ENCODE measurements at places on chromosomes 12 and 14. TPM values are rescaled to one million over a fixed set of nuclear protein-coding genes. Genes with fewer than 3 reads are reported as not detected.

- no peak for DNase-seq
These were observed 168.6 kb downstream of the STXBP6 start for GRCh38 chr14:24881116-24881893.

GRCh38 chr12:22709292-22709691, 84.3 kb downstream of the ETNK1 start:
- DNase-seq, result no peak

The FAIM2 gene
- total RNA-seq, result 22.3 TPM

The LAG3 gene
- total RNA-seq, result not detected

DNA sequence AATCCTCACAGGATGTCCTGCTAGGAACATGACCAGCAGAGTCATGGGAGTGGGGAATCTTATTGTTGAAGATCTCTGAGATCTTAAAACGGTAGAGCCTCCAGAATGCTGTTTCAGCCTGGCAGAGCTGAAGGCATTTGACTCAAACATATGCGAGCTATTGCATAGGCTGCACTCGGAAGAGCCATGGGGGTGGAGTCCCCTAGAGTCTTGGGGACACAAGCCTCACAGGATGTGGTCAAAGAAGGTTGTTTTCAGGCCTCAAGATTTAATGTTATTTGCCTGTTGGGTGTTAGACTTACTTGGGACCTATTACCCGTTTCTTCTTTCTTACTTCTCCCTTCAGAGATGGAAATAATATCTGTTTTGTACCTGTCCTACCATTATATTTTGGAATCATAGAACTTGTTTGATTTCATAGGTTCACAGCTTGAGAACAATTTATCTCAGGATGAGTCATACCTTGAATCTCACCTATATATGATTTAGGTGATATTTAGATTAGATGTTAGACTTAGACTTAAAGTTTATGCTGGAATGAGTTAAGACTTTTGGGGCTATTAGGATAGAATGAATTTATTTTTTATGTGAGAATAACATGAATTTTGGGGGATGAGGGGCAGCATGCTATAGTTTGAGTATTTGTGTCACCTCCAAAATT, 172.2 kb upstream of the ATP2B1 start:
- DNase-seq, result no peak

- DNase-seq, result no peak
These were observed 165.9 kb downstream of the DERA start for GRCh38 chr12:16076970-16077522.

GRCh38 chr12:41190338-41190737, 2.2 kb downstream of the PDZRN4 start:
- peak; percentile 24 for DNase-seq

GRCh38 chr14:92542766-92543554, 29.4 kb downstream of the RIN3 start:
- DNase-seq, result no peak

DNA sequence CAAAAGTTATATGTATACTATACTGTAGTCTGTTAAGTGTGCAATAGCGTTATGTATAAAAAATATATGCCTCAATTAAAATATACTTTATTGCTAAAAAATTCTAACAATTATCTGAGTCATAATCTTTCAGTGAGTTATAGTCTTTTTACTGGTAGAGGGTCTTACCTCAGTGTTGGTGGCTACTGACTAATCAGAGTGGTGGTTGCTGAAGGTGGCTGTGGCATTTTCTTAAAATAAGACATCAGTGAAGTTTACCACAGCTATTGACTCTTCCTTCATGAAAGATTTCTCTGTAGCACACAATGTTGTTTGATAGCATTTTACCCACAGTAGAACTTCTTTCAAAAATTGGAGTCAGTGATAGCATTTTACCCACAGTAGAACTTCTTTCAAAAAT, 23.4 kb downstream of the POLR3B start:
- DNase-seq, result no peak

The AQP2 gene
- total RNA-seq, result not detected

DNA sequence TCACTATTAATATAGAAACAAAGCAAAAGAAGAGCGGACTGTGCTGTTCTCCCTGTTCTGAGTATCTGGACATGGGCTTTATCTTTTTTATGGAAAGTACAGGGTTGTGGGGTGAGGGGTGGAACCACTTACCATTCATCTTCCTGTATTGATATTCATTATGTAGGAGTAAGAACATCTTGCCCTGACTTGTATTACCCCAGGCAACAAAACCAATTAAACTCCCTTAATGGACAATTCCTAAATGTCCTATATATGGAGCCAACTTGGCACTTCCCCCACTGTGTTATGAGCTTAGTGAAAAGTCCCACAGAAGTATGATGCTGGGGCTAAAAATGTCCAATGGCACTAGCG, 139.9 kb upstream of the KRR1 start:
- DNase-seq, result no peak
